Activated CD4-positive, alpha-beta T cell treated with anti-CD3 and anti-CD28 coated beads for 1 hour (primary cell): ENCODE measurements at places on chromosomes 2 and 18.

DNA sequence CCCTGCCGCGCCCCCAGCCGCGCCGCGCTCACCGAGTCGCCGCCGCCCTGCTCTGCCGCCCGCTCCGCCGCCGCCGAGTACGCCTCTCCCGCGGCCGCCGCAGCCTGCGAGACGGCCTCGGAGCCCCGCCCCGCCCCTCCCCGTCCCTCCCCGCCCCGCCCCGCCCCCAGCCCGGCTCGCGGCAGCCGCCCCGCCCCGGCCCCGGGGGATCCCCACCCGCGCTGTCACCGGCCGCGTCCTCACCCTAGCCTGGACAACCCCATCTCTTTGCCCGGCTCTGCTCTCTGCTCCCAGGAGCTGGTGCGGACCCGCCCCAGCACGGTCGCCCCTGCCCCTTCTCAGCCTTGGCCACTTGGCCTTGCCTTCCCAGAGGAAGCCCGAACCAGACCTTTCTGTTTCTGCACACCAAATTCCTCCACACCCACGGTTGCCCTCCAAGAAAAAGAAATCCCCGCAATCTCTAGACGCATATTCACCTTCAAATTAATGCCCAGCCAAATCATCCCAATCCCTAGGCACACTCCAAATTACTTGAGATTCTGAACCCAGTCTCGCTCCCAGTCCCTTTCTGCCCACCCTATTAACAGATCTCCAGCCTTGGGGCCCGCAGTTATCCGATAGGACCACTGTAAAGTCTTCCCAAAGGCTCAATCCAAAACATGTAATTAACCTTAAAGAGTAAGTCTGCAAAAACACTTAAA is at the start of gene CYRIA:
CYRIA (minus strand) TSS at position 87 of the 701 bp plus-strand sequence. CDS start 77,715 bp downstream, outside the sequence.
- DNase-seq, result no peak

- DNase-seq, result no peak
These were observed 56.4 kb downstream of the MAP4K4 start for GRCh38 chr2:101753720-101754490.

DNA sequence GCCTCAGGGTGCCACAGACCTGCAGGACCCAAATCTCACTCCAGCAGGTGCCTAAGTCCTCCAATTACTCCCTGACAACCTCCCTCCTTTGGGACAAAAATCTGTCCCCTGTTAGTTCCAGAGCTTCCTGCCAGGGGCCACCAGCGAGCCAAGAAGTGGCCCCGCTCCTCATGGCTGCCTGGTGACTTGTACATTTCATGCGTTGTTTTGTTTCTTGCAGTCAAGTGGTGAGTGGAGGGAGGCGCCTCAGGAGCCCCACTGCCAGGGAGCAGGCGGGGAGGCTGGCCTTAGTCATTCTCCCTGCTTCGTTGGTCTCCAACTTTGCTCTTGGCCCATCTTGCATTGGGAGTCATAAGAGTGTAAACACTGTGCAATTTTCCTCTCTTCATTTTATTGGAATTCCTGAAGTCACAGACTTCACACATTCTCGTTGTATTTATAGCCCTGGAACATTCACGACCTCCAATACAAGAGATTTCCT is 81.3 kb downstream of the KCNF1 start:
- DNase-seq, result no peak

GRCh38 chr18:12776821-12777471 is 74.1 kb downstream of the PSMG2 start:
- DNase-seq, result no peak
